ENCODE measurements at places on chromosomes 3 and 15.

- no peak for DNase-seq
These were observed 23.2 kb downstream of the LIPC start for GRCh38 chr15:58454950-58455401.

DNA sequence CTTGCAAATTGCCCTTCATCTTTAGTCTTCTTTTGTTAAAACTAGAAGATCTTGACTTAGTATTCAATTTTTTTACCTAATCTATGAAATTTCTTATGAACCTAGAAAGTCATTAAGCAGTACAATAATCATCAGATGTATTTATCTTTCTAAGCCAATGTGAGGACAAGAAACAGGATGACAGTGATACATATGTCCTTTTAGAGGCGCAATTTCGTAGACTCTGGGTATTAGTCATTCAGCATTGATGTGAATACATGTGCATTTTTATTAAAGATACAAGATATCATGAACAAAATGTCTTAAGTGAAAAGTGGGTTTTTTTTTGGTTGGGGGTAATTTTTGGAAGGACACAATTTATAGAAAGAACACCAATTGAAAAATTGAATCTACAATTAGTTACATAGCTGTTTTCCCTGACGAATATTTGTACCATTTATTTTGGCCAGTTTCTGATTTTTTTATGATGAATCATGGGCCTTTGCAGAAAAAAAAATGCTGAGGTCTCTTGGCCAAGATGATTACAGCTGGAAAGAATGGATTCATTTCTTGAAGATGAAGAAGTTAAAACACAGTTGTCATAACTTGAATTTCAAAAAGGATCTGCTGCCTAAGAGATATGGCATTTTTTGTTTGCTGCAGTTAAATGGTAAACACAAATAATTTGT, 48.9 kb upstream of the AGTR1 start:
- DNase-seq = no peak

DNA sequence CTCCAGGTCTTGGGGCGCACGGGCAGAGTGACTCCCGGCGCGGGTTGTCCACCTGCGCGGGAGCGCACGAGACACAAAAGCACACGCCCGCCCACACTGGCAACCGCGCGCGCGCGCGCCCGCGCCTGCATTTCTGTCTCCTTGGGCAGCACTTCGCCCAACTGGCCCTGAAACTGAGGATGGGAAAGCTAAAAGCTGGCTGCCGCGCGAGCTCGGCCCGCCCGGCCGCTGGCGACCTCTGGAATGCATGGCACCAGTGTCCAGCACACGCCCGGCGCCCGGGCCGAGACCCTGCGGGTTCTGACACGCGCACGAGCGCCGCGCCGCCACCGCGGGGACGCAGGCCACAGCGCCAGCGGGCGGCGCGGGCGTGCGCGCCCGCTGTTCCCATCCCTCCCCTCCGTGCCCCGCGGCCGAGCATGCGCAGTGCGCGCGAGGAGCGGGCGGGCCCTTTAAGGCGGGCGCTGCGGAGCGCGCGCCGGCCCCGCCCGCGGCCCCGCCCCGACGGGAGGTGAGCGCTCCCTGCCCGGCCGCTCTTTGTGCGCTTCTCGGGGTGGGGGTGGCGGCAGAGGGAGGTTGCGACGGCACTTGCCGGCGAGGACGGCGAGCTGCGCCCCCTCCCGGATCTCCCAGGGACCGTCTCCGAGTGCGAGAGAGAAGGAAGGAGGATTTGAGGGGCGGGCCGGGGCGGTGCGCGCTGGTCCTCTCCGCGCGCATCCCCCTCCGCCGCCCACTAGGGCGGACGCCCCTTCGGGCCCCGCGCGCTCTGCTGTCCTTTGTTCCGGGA, 1.0 kb upstream of the MEX3B start:
- DNase-seq = peak; percentile 87

GRCh38 chr3:52253314-52254304, 8.1 kb downstream of the PPM1M start:
- DNase-seq = no peak

DNA sequence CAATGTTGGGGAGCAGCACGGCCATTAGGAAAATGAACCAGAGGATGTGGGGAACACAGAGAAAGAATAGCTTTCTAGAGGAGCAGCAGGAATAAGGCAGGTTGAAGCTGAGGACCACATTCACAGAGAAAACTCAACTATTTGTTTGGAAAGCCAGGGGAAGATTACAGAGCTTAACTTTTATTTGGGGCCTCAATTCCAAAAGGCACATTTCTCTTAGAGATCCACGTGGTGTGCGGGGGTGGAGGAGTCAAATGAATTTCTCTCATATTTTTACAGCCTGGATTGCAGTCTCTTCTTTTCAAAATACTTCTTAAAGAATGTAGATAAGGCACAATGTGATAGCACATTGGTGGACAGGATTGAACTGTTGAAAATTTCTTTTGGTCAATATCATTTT, 253.7 kb downstream of the ROBO1 start:
- no peak for DNase-seq

DNA sequence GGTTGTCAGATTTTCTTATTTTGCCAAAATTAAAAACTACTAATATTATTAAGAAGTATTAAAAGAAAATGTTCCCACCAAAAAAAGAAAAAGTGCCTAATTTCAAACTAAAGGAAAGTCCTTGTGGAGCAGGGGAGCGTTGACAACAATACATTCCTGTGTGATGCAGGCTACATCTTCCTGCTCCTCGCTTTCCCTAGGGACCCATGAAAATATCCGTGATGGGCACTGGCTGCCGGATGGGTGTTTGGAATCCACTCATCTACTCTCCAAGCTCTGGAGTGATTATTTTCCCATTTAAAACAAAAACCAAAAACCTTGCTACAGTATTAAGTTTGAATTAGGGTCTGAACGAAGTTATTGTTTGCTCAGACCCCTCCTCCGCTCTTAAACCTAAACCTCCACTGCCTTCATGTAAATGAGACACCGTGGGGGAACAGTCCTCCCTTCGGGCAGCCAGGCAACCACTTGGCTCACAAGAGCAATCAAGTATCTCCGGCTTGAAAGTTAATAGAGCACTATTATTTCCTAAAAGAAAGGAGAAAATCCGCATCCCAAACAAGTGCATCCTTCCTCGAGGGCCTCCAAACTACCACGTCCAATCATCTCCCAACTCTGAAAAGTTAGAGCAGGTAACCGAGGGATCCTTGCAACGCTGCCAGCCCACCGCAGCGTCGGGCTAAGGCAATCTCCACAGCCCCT, 1.5 kb downstream of the ITGB5 start:
- DNase-seq = peak; percentile 31

GRCh38 chr15:67183443-67184169, 70.9 kb downstream of the AAGAB start:
- DNase-seq = no peak

DNA sequence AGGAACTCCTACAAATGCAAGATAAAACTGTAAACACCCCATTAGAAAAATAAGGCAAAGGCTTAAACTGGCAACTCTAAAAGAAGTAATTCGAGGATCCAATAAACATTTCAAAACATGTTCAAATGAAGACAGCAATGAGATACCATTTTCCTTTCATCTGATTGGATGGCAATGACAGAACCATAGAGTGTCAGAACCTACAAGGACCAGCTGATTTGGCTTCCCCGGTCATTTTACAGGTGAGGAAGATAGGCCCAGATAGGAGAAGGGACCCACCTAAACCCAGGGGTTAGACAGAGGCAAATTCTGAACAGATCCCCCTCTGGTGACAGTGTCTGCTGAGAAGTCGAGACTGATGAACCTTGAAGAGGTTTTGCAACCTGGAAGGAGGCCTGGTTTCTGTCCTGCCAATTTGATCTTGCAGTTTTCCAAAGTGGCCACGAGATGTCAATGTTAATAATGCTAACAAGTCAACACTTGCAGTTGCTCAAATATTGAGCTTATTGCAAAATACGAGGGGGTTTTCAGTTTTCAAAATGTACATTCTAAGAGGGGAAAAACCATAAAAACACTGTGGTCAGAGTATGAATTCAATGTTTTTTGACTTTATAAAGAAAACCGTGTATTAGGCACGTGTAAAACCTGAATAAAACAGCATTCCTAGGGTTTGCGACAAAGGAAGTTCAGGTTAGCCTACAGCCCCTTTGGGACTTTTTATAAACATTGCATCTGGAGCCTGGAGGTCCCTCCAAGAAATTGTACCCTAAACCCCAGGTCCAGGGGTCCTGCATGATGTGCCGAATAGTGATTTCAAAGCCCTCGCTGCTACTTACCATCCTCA, 21.5 kb downstream of the CFAP161 start:
- DNase-seq = no peak

All from left renal cortex interstitium (tissue), 4 donors.